ENCODE measurements at places on chromosomes 2 and 18.
A peak's percentile ranks its signal among the peaks of the same experiment; 100 is the strongest.

DNA sequence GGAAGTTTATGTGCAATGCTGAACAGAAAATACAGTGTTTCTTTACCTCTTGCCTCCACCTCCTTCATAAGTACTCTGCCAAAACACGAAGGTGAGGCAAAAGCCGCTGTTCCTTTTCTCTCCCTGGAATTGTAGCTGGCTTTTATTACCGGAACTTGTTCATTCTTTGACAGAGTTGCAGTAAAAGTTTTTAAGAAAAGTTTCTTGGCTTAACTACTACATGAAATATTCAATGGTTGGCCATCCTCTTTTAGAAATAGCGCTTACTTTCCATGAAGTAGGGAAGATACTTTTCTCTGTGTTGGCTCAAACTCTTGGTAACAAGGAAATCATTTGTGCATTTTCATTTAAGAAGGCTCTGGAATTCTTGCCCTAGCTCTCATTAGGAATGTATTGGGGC, 950.7 kb upstream of the FANCL start:
- no peak for DNase-seq

GRCh38 chr18:67794521-67794920, 278.0 kb upstream of the DSEL start:
- DNase-seq: no peak

- DNase-seq: no peak
These were observed 16.5 kb upstream of the NRP2 start for GRCh38 chr2:205665791-205666190.

GRCh38 chr2:219300022-219300421, 9.2 kb downstream of the PTPRN start:
- DNase-seq: no peak

GRCh38 chr2:60857056-60857455, 24.3 kb upstream of the REL start:
- DNase-seq: no peak

DNA sequence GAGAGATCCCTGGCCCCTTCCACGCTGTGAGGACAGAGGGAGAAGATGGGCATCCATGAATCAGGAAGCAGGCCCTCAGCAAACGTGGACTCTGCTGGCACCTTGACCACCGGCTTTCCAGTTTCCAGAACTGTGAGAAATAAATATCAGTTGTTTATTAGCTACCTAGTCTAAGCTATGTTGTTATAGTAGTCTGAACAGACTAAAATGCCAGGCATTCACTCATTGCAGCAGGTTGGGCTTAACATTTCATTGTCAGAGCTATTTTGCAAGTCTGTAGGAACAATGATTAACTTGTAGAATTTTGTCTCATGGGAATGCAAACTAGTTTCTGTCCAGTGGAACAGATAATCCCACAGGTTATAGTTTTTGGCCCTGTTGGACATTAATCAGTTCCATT, 24.8 kb upstream of the TBC1D8 start:
- no peak for DNase-seq

- DNase-seq: no peak
These were observed 4.1 kb upstream of the SNED1 start for GRCh38 chr2:240994171-240994896.

GRCh38 chr2:180334514-180334913, 327.4 kb upstream of the CWC22 start:
- DNase-seq: no peak

DNA sequence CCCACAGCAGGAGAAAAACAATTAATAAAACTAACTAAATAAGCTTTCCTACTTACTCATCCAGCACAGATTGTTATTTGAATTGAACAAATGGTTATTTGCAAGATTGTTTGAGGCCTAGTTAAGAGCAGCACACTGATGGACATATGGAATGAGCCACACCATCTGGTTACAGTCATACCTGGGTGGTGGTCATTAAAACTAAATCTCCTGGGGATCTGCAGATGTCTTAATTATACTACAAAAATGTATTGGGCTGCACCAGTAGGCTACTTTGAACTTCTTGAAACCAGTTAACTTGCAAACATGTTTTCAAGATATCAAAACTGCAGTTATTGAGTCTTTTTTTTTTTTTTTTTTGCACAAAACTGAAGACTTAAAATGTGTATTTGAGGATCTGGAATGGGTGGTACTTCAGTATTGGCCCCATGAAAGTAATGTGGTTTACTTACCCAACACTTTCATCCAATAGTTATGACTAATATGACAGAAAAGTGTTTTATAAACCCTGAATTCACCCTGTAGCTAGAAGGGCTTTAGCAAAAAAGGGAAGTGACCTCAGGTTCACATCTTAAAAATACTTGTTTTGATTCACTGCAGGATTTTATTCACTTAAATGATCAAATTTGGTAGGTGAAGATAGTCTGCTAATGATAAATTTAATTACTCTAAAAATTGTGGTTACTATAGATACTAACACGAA, 10.8 kb downstream of the AGFG1 start:
- peak; percentile 26 for DNase-seq

- DNase-seq: no peak
These were observed 257.6 kb upstream of the DOK6 start for GRCh38 chr18:69143084-69143483.

DNA sequence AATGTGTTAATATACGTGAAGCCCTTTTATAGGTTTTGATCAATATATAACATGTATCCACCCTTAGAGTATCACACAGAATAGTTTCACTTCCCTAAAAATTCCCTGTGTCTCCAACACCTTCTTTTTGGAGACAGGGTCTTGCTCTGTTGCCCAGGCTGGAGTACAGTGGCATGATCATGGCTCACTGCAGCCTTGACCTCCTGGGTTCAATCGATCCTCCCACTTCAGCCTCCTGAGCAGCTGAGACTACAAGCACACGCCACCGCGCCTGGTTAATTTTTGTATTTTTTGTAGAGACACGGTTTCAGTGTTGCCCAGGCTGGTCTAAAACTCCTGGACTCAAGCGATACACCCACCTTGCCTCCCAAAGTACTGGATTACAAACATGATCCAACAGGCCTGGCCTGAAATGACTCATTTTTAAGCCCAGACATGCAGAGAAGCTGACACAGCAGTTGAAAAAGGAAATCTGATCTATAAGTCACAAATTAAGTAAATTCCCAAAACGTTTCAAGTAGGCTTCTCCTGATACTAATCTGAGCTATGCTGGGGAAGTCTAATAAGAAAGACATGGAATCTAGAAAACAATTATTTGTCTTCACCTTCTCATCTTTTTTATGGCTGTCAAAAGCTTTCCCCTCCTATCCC, 2.9 kb downstream of the DUSP11 start:
- DNase-seq: peak; percentile 7

GRCh38 chr2:9094117-9094516, 90.6 kb upstream of the MBOAT2 start:
- DNase-seq: no peak

- no peak for DNase-seq
These were observed 151.0 kb downstream of the ARL4C start for GRCh38 chr2:234345921-234346320.

DNA sequence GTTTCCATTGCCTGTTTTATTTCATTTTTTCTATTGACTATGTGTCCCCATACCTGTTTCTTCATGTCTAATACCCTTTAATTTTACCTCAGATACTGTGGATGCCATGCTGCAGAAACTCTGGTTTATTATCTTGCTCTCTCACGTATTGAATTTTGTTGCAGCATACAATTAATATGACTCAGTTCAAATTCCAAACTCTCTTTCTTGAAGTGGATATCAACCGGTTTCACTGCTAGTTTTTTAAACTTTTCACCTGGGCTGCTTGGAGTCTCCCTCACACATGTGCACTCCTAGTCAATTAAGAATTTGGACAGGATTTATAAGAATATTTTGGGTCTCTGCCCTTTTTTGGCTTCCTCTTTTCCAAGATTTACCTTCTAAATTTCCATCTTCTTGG, 70.6 kb upstream of the CAPN13 start:
- DNase-seq: no peak

GRCh38 chr2:54176577-54176976, 61.2 kb downstream of the ACYP2 start:
- DNase-seq: peak; percentile 30

DNA sequence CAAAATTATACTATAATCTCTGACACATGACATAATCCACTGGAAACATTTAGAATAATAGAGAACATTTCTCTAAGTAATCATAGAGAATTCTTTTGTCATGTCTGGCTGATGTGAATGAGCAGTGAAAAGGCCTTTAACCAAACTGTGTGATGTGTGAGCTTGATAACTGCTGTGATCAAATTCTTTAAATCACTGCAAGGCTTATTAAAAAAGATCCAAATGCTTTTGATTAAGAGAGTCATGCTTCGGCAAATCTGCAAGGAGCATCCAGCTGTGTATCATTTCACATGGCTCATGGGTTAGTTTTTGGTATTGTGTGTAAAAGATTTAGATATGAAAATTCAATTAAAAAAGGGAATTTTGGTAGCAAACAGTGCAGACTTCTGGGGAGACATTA, 58.6 kb upstream of the TFPI start:
- no peak for DNase-seq

DNA sequence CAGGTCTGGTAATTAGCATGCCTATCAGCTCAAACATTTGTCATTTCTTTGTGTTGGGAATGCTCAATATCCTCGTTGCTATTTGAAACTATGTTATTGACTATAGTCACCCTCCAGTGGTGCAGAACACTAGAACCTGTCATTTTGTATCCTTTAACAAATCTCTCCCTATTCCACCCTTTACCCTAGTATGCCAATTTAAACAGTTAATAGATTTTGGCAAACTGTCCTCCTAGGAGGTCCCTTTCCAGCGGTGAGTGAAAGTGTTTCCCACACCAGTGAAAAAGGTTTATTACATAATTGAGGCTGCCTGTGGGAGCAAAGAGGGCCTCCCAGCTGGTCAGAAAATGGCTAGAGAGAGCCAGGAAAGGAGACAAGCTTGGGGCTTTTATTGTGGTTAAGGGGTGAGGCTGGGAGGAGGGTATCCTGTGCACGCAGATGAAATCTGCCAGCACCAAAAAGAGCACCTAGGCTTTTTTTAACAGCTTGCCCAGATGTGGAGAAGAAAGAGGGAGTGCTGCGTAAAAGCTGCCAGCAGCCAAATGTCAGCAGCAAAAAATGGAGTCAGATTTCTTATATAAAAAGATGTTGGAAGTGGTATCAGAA, 1.8 kb upstream of the DRC1 start:
- no peak for DNase-seq

DNA sequence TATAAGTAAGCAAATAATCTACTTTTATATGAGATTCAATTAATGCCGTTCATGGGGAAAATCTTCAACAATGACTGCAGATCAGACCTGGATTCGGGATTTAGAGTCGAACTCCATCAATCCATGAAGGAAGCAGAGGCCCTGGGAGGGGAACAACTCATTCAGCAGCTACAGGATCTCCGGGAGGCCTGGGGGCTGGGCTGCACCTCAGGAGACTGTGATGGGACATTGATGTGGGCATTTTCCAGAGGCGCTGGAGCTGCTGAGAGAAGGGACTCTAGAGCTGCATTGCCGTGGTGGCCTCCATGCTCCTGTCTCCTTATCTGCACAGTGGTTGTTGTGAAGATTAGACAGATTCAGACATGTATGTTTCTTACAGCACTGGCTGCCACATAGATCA, 76.9 kb downstream of the MYT1L start:
- DNase-seq: no peak

GRCh38 chr2:226308986-226309385, 490.6 kb downstream of the IRS1 start:
- peak; percentile 42 for DNase-seq
